ENCODE measurements at places on chromosomes 6 and 20.
A peak's percentile ranks its signal among the peaks of the same experiment; 100 is the strongest.

GRCh38 chr20:44068316-44069201 is 118.4 kb downstream of the JPH2 start:
- no peak for DNase-seq

- DNase-seq = no peak
These were observed 5.6 kb upstream of the BTBD3 start for GRCh38 chr20:11912013-11912658.

- DNase-seq = no peak
These were observed 387.3 kb upstream of the ADGRB3 start for GRCh38 chr6:68247782-68248181.

DNA sequence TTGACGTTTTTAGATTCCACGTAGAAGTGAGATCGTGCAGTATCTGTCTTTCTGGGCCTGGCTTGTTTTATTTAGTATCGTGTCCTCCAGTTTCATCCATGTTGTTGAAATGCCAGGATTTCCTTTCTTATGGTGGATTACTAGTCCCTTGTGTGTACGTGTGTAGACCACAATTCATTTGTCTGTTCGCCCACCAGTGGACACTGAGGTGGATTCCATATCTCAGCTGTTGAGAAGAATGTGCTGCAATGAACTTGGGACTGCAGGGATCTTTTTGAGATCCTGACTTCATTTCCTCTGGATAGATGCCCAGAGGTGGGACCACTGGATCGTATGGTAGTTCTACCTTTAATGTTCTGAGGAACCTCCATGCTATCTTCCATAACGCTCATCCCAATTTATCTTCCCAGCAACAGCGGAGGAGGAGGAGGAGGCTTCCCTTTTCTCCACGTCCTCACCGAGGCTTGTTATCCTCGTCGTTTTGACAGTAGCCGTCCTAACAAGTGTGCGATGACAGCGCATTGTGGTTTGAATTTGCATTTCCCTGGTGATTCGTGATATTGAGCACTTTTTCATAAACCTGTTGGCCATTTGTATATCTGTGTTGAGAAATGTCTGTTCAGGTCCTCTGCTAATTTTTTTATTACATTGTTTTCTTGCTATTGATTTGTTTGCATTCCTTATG is 62.4 kb downstream of the CDH4 start:
- DNase-seq = no peak

DNA sequence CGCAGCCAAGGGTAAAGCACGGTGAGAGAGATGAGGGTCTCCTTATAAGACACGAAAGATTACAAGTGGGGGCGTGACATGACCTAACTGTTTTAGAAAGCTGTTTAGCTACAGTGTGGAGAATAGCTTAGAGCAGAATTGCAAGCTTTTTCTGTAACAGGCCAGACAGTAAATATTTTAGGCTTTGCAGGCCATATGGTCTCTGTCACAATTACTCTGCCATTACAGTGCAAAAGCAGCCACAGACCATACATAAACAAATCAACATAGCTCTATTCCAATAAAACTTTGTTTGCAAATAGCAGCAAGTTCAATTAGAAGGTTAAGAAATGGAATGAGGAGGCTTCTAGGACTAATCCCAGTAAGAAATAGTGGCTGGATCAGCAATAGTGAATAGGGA is 16.8 kb downstream of the PGM3 start:
- no peak for DNase-seq

GRCh38 chr6:53358440-53359094 is 9.8 kb upstream of the ELOVL5 start:
- DNase-seq = no peak

GRCh38 chr20:41476446-41476845 is 109.8 kb upstream of the EMILIN3 start:
- no peak for DNase-seq

- DNase-seq = no peak
These were observed 7.5 kb upstream of the TMEM14B start for GRCh38 chr6:10740061-10740460.

GRCh38 chr6:168999392-168999791 is 254.3 kb downstream of the THBS2 start:
- no peak for DNase-seq

DNA sequence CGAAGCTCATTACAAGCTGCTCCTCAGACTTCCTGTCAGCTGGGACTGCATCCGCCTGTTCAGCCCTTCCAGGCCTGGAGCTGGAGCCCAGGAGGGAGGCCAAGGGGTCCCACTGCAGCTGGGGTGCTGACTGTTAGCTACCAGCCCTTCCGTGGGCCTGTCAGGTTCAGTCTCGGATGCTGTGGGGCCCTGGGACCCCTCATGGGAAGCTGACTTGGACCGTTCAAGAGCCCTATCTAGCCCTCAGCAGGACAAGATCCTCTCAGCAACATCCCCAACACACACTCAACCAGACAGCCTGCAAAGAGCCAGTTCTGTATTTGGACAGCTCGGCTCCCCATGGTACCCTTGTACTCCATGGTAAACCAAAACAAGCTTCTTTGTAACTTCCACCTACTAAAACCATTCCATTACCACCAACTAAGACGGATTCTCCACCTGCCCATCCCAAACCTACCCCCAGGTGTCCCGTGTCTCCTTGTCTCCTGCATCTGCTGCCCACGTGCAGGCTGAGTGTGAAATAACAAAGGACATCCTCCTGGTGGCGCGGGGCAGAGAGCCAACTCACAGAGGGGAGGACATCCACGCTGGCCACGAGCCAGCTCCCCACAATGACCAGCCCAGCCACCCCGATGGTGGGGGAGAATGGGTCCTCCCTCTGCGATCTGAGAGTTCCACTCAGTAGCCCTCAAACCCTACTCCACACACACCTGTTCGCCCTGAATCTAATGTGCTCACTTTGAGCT is 111.2 kb downstream of the TAF4 start:
- DNase-seq = no peak

DNA sequence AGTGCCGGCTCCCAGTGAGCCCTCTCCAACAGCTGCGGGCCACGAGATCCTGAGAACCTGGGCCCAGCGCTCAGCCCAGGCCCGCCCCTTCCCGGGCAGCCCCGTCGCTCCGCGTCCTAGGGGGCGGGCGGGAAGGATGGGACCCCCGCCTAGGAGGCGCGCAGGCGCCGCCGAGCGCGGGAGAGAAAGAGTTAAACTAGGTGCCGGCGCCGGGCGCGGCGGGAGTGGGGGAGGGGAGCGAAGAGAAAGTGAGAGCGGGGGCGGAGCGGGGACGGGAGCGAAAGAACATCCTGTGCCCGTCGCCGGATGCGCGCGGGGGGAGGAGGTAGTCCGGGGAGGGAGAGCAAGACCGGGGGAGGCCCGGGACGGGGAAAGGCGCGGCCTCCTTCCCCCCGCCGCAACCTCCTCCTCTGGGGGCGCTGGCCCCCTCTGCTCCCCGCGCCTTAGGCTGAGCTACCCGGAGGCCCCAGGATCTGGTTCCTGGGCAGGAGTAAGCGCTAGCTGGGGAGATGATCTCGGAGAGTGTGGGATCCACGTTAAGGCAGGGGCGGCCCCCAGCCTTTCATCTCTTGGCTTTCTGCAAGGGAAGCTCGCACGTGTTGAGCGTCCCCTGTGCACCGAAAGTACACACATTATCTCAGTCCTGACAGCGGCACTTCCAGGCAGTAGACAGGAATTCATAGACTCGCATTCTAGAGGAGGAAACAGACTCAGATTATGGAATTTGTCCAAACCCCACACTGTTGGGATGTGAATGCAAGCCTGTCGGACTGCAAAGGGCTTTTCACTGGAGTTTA is 4.9 kb upstream of the ARMC12 start:
- peak; percentile 82 for DNase-seq

GRCh38 chr6:33199687-33200218 is 712 bp downstream of the RXRB start:
- peak; percentile 32 for DNase-seq

DNA sequence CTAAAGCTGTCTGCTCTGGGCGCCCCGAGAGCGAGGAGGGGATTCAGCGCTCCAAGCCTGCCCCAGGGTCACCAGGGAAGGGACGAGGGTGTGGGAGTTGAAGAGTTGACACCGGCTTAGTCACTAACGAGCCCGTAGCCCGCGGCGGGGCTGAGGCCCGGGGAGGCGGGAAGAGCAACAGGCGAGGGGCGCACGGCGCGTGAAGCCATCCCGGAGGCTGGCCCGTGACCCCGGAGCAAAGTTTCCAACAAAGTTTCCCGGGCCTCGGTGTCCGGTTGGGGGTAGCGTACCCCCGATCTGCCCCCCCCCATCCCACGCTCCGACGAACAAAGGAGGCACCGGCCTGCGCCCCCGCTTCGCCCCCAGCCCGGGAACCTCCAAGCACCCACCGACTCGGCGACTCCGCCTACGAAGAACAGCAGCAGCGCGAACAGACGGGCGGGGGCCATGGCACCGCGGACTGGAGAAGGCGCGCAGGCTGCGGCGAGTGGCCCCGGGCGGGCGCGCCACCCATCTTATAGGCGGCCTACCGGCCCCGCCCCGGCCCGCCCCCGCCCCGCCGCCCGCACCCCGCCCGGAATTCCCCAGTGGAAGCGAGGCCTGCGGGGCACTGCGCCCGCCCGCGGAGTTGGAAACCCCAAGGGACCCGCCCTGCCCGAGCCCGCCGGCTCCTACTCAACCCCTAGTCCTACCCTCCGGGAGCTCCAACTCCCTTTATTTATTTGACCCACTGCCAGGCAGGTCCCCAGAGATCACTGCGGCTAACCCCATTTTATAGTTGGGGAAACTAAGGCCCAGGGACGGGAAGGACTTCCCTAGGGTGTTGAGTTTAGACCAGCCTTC is at the start of gene SDC4:
SDC4 (minus strand) TSS at position 489 of the 843 bp plus-strand sequence; CDS start at position 449, 40 bp downstream.
- DNase-seq = no peak

DNA sequence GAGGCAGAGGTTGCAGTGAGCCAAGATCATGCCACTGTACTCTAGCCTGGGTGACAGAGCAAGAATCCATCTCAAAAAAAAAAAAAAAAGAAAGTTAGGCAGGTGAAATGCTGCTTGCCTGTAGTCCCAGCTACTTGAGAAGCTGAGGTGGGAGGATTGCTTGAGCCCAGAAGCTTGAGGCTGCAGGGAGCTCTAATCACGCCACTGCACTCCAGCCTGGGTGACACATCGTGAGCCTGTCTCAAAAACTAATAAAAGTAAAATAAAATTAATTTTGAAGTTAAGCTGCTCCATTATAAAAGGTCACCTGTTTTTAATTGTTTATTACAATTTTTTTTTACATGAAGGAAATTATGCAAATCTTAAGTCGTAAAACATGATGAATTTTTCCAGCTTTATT is 23.2 kb upstream of the SAMHD1 start:
- DNase-seq = no peak

DNA sequence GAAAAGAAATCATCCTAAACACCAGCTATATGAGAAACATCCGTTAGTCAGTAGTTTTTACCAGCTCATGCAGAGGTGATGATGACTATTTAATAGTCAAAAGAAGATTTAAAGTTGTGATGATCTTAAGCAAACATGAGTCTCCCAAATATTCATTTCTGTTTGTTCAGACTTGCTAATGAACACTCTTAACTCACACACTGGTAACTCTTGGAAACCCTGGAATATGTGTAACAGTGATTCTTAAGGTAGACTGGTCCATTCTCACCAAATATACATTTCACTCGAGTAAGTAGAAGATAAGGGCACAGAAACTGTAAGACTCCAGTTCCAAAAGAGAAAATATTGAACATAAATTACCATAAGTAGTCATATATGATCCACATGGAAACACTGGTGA is 29.1 kb downstream of the RSPO3 start:
- DNase-seq = no peak

GRCh38 chr20:44739942-44740341 is 5.7 kb upstream of the KCNK15 start:
- no peak for DNase-seq

DNA sequence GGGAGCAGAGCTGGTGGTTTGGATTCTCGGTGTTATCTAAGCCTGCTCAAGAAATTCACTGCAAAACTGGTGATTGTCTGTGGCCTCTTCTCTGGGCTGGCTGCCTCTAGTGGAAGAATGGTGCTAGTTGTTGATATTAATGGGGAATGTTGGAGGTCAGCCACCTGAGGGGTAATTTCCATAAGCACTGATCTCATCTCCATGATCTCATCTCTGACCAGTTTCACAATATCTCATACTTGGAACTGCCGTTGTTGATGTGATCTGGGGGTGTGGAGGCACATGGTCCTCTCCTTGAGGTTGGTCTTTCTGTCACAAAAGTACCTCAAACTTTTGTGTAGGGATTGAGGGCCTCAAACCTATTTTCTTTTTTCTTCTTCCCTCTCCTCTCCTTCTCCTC is 102.6 kb downstream of the CD109 start:
- DNase-seq = no peak

GRCh38 chr6:148508401-148509041 is 165.9 kb downstream of the SASH1 start:
- no peak for DNase-seq

- no peak for DNase-seq
These were observed 176.3 kb downstream of the BACH2 start for GRCh38 chr6:90120327-90120726.

DNA sequence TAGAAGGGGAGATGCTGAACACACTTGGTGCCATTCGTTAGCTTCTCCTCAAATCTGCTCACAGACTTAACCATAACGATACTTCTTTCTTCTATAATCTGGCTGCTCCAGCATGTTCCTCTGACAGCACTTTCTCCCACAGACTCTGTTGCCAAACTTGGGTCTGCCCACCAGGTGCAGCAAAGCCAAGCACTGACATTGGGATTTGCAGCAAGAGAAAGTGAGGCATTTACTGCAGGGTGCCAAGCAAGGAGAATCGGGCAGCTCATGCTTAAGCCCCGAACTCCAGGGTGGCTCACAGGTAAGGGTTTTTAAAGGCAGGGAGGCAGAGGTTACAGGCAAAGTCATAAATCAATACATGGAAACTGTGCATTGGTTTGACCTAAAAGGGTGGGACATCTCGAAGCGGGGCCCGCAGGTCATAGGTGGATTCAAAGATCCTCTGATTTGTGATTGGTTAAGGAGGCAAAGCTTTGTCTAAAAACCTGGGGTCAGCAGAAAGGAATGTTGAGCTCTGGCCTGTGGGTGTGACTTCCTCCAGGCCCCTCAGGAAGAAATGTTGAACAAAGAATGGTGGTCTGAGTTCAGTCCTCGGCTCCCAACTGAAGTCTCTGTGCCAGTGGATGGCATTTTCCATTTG is 25.1 kb upstream of the PNPLA1 start:
- DNase-seq = no peak

GRCh38 chr20:39446397-39446796 is 484.3 kb downstream of the DHX35 start:
- no peak for DNase-seq

DNA sequence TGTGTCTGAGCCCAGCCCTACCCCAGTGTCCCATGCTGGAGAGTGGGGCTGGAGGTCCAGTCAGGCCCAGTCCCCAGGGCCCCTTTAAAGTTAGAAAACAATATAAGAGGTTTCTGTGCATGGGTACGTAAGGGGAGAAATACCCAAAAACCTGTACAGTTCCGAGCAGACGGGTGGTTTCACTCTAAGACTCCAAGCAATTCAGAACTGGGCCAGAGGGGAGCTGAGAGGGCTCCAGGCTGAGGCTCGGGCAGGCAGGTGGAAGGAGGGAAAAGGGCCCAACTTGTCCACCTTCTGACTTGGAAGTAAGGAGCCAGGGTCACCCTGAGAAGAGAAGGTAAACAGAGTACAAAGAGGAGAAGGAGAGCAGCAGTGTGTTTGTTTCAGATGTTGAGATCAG is 296.0 kb downstream of the CDH4 start:
- no peak for DNase-seq
